Astrocyte of the hippocampus (primary cell): ENCODE measurements at places on chromosomes 12 and 14.
A peak's percentile ranks its signal among the peaks of the same experiment; 100 is the strongest.

DNA sequence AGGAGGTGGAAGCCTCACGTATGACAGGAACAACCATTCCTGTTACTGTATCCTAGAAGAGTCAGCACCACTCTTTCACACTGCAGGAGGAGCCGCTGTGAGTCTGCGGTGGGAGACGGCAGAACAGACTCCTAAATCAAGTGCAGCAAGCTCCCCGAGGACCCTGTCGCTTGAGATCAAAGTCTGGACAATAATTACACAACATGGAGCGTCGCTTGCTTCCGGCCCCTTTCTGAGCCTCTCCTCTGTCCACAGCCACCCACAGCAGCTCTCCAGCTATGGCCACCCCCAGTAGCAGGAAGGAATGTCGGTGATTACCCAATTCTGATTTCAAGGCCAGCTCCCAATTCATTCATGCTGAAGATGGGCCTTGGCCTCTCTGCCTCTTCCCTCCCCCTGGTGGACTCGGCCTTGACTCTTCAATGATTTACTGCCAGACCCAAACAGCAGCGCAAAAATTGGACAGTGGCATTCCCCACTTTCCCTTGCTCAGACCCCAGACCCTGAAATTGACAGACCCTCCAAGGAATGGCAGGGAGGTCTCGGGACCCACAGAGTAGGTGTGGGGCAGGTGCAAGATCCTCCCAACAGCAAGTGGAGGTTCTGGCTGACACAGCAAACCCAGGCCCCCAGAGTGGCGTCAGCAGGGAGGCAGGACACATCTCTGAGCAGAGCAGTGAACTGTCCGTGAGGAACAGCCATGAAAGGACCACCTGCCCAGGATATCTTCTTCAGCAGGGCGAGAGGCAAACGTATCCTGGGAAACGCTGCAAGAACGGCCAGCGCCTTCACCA is 272.7 kb upstream of the DIO3 start:
- no peak for DNase-seq

DNA sequence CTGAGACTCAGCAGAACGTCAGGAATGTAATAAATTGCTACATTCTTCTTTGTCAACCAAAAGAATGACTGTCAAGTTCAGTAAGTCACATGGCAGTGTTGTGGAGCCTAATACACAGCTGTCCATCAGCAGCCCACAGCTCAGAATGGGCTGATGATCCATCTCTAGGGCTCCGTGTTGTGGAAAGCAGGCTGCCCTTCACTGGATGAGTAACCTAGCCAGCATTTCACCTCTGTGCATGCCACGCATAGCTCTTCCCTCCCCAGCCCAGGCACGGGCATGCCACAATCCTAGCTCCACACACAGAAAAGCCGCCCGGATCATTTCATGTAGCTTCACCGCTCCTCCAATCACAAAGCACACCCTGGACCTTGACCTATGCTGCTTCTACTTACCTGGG is 878.0 kb upstream of the TMEM132C start:
- DNase-seq = peak; percentile 74

DNA sequence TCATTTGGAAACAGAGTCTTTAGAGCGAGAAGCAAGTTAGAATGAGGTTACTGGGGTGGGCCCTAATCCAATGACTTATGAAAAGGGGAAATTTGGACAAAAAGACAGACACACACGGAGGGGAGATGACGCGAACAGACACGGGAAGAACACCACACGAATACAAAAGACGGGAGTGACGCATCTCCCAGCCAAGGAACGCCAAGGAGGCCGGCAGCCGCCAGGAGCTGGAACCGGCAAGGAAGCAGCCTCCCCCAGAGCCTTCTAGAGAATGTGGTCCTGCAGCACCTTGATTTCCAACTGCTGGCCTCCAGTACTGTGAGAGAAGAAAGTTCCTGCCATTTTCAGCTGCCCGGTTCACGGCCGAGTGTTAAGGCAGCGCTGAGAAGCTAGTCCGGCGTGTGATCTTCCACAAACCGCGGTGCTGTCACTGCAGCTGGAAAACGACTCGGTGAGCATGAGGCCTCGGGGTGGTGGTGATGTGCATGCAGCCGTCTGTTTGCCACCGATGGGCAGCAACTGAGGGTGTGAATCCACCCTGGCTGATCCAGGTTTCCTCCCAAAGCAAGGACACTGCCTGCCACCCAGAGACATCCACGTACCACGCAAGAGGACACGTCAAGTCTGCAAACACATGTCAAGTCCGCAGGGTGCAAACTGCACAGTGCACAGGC is 124.5 kb downstream of the NCOR2 start:
- peak; percentile 90 for DNase-seq

DNA sequence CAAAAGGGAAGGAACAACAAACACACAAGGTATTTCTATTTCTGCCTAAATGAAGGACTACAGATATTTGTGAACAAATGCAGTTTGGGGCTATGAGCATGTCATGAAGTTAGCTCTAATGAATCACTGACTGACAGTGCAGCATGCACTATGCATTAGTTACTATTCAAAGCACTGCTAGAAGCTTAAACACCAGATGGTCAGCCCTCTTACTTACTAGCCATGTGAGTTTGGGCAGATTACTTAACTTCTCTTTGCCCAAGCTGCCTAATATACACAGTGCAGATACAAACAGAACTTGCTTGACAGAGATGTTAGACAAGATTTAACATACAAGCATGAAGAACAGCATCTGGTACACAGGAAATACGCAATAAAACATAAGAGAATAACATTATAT is 96.0 kb downstream of the ATXN2 start:
- DNase-seq = no peak

DNA sequence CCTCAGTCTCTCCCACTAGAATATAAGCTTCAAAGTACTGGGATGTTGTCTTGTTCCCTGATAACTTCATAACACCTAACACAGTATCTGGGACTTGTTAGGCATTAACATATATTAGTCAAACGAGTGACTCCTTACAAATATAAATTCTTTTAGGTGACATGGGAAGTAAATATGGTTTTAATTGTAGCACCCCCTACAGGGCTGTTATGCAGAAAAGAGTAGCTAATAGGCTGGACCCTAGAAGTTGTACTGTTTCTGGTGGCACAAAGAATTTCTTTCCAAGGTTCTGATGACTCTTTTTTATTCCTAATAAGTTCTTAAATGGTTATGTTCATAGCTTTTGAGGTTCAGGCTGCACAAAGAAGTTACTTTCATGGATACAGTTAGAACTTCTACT is 29.8 kb downstream of the GPATCH2L start:
- no peak for DNase-seq

DNA sequence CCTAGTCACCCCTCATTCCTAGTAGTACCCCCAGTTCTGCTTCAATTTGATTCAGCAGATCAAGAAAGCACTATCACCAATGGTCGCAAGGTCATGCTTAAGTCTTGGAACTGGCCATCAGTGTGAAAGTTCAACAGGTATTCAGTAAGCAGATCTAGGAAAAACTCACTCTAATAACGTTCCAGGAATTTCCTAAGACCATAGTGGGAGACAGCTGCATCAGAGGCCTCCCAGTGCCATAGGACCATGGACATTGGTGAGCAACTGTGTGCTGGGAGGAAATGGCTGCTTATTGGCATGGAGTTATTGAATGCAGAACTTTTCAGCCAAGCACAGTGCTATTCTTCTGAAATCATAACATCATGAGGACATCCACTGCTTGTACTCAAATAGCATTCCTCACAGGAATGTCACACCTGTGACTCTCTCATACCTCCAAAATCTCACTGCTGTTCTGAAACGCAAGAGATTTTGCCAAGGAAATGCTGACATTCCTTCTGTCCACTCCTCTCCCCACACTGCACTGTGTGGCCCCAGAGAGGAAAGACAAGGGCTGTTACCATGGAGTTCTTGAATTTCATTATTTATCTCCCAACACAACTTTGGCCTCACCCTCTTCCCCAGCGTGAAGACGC is 30.9 kb upstream of the MDM2 start:
- no peak for DNase-seq

- DNase-seq = no peak
These were observed 14.1 kb downstream of the CLEC1A start for GRCh38 chr12:10084733-10085132.

GRCh38 chr12:75944097-75944904 is 87.3 kb downstream of the PHLDA1 start:
- DNase-seq = peak; percentile 82

DNA sequence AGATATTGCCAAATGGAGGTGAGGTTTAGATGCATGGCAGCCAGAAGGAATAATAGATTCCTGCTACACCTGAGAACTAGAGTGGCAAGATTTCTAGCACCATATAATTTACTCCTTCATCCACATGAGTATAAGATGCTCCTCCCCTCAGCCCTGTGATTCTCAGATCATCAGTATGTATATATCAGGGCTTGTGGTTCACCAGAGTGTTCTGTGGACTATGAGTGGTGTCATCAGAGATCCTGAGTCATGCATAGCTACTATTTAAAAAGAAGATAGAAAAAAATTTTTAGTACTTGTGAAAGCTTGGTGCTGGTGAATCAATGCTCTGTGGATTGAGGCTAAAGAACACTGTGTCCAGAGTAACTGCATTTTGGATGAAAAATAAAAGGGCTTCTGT is 285.9 kb downstream of the BMP4 start:
- peak; percentile 60 for DNase-seq

- no peak for DNase-seq
These were observed 113.4 kb upstream of the SCAF11 start for GRCh38 chr12:46103559-46104383.

DNA sequence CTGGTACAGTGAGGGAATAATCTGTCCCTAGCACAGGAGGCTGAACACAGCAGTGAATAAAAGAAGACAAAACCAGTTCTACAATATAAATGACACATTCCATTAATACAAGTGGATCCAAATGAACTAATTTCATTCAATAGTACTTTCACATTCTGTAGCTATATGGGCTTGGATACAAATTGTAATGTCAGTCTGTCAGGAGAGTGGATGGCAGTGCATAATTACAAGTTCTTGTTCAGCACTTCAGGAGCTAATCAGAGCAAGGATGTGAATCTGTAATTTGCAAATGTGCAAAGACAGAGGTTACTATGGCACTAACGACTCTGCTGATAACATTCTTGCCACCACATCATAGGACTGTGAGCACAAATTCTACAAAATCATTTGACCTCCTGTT is 697.9 kb downstream of the DIO2 start:
- DNase-seq = no peak

GRCh38 chr14:22557846-22558220 is 31.2 kb downstream of the DAD1 start:
- DNase-seq = no peak

GRCh38 chr12:53067993-53068770 is 11.0 kb downstream of the SPRYD3 start:
- DNase-seq = no peak

DNA sequence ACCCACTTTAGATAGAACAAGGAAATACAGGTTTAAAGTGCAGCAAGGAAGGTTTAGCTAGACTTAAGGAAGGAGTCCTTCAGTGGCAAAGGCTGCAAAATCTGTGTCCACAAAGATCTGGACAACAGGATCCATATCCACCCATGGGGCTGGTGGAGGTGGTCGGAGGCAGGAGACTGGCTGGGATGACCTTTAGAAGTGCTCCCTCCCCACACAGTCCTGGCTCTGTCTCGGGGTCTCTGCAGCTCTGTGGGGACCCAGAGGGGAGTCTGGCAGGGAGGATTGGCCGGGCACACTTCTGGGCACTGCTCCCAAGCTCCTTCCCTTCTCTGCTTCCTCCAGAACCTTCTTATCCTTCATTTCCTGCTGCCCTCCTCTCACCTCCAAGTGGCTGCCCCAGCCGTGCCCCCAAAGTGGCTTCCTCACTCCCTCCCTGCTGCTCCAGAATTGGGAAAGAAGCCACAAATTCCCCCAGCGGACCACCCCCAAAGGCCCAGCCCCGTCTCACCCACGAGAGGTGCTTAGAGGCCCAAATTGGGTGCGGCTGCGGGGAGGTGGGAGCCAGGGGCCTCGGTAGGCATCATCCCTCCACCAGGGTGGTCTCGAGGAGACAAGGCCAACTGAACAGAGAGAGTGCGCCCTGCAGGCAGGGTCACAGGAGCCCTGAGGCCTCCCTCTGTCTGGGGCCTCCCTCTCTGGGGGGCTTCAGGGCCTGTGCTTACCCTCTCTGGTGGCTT is 21.9 kb upstream of the PGF start:
- DNase-seq = no peak

GRCh38 chr14:87916103-87916885 is 76.7 kb downstream of the GALC start:
- no peak for DNase-seq

- no peak for DNase-seq
These were observed 58.0 kb upstream of the LRFN5 start for GRCh38 chr14:41548666-41549065.

DNA sequence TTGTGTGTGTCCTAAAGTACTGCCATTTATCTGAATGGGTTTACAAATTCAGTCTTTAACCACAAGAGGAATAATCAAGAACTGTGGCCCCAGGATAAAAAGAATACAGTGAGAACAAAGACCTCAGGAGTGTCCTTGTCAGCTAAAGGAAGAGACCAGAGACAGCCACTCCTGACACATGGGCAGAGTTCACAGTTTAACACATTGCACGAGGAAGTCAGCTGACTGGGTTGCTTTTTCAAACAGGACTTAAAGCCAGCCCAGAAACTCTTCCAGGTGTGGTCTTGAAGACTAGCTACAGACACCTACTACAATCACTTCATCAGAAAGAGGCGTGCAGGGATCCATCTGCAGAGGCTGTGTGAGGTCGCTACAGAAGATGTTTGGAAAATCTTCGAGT is 42.8 kb downstream of the GNS start:
- DNase-seq = no peak

GRCh38 chr14:97994020-97994531 is 1196.9 kb downstream of the VRK1 start:
- no peak for DNase-seq

GRCh38 chr12:114744691-114745090 is 60.7 kb upstream of the TBX3 start:
- no peak for DNase-seq

GRCh38 chr12:45663455-45663854 is 66.1 kb upstream of the ARID2 start:
- DNase-seq = no peak
